Posterior cingulate gyrus (tissue), 11 donors: ENCODE measurements at places on chromosomes 13 and 19.

DNA sequence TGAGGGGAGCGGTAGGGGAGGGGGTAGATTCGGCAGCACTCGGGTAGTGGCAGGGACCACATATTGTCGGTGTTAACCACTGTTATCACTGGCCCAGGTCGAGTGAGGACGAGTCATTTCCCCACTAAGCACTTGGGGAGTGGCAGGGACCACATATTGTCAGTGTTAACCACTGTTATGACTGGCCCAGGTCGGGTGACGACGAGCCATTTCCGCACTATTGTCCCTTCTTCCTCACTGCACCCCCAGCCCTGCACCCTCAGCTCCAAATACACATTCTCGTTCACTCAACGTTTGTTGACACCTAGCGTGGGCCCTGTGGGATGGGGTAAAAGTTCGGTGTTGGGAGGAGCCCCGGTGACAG lies 467 bp upstream of the CLN5 start:
- DNase-seq: no peak

DNA sequence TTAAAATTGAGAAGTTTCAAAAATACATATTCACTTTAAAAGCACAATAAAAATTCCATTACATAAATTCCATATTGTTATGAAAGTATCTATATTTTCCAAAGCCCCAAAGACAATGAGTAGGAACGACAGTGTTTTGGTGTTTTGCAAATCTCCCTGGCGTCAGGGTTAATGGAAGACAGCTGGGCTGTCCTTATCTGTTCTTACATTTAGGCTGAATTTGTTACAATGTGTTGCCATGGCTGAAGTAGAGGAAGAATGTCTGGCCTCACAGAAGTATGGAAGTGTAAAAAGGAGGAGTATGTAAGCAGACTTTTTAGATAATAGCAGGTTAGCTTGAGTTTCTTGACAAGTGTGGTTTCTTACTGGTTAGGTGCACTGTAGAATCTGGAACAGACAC lies 124.4 kb upstream of the SPATA13 start:
- DNase-seq: no peak

GRCh38 chr19:40774916-40775631 lies at the start of gene MIA:
Gene MIA, plus strand, starts transcription at chr19:40775521. Its CDS starts 22 bp downstream, at chr19:40775543.
- DNase-seq: no peak

DNA sequence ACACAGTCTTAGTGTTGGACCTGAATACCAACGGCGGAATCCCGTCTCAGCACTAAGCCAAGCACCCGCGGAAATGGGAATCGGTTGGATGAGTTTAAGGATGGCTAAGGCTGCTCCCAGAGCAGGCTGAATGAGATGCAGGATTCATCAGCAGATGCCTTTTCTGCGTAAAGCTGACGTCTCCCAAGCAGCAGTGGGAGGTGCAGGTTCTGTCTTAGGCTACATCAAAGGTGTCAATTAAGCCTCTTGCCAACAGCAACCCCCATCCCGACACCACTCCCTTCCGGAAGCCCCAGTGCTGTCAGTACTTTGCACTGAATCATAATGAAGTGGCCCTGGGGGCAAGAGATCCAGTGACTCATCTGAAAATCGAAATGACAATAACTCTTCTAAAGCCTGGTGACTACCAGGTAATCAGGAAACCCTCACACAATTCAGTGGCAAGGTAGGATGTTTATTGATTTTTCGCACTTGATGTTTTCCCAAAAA lies 275.6 kb downstream of the DCLK1 start:
- DNase-seq: no peak

- DNase-seq: no peak
Measured at GRCh38 chr19:7917267-7918061, 2.7 kb upstream of the SNAPC2 start.

- DNase-seq: no peak
Measured at GRCh38 chr19:40723661-40724254, 6.8 kb downstream of the ITPKC start.

DNA sequence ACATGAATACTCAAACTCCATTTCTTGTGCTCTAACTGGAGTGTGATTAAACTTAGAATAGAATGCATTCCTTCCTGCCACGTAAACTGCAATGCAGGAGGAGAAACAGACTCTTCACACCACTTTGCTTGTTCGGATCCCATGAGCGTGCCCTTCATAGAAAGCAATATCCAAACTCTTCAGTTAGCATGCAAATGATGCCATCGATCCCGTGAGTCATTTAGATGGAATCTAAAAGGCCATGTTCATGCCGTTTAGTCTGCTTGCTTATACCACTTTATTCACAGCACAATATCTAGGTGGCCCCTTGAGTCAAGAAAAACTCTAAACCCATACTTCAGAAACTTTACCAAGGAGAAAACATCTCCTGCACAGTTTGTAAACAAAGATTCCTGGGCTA lies 225.8 kb downstream of the OXGR1 start:
- DNase-seq: no peak

GRCh38 chr13:43298816-43299215 lies 275.4 kb downstream of the DNAJC15 start:
- DNase-seq: no peak

- DNase-seq: no peak
Measured at GRCh38 chr19:6216236-6216995, 63.4 kb downstream of the MLLT1 start.

GRCh38 chr19:10535613-10536012 lies 8.1 kb upstream of the ATG4D start:
- no peak for DNase-seq

- no peak for DNase-seq
Measured at GRCh38 chr19:17327654-17328516, 6.8 kb downstream of the ANO8 start.

DNA sequence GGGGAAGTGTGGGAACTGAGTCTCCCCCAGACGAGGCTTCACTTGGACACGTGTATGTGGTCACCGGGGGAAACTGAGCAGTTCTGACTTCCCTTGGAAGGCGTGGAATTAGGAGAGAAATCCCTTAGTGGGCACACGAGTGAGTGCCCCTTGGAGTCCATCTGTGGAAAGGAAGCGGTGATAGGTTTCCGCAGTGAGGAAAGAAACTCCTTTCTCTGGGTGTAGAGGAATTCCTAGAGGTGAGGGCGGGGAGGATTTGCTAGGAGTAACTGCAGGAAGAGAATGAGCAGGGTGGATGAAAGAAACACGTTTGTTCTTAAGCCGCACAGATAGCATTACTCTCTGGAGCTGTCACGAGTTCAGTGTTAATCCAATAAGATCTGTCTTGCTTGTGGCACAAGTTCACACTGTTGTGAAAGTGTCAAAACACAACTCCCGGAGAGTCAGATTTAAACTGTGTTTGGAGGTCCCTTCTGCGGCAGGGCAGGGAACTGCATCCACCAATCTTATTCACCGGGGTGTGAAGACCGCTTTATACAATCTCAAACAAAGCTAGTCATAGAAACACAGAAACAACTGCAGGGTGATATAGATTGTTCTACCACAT lies 1.2 kb downstream of the KL start:
- DNase-seq: no peak

DNA sequence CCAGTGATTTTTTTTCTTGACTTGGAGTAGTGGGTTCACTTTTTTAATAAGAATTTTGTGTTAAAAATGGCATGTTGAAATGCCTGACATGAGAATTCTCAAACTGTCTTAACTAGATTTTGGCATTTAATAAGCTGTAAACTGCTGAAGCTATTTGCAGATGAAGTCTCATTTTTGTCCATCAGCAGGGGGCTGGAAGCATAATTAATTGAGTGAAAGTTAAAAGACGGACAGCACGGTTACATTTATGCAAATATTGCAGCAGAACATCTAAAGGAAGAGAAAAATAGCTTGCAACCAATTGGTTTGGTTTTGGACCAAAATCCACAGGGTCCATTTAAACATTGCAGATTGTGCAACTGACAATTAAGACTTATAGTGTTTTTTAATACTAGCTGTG lies 837.3 kb upstream of the KLHL1 start:
- DNase-seq: no peak

DNA sequence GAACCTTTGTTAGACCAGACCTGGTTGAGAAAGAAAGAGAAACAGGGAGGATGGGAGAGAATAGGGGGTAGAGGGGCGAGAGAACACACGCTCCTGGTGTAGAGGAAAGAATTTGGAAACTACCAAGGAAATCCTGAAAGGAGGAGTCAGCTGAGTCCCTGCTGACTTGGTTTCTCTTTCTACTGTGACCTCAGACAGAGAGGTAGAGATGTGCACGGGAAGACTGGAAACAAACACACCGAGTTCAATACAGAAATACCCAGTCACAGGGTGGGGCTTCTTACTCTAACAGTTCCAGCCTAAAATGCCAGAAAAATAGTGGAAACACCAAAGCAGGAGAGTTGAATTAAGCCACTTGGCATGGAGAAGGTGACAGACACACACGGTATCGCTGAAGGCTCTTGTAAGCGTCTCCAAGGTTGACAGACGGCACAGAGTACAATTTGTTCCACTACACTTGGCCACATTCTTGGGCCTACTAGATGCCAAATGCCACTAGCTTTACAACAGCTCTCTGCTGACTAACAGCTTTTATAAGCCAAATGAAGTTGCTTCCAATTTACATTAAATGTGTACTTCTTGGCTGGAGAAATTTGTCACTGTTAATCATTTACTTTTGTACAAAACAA lies 28.1 kb downstream of the LATS2 start:
- DNase-seq: no peak

DNA sequence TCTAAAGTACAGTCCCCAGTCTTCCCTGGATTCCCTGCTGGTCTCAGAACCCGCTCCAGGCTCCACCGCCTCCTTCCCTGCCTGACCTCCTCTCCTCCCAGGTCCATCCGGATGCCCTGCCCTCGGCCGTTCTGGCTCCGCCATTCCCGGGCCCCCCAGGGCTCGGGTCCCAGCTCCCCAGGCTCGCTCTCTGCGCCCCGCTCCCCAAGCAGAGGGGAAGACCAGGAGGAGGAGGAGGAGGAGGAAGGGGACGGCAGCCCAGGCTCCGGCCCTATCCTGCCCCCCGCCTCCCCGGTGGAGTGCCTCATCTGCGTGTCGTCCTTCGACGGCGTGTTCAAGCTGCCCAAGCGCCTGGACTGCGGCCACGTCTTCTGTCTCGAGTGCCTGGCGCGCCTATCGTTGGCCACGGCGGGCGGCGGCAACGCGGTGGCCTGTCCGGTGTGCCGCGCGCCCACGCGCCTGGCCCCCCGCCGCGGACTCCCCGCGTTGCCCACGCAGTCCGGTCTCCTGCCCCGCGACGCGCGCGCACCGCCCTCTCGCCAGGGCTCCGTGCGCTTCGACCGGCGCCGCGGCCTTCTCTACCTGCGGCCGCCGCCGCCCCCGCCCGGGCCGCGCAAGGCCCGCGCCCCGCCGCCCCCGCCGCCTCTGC lies 647 bp downstream of the RNF225 start:
- no peak for DNase-seq

DNA sequence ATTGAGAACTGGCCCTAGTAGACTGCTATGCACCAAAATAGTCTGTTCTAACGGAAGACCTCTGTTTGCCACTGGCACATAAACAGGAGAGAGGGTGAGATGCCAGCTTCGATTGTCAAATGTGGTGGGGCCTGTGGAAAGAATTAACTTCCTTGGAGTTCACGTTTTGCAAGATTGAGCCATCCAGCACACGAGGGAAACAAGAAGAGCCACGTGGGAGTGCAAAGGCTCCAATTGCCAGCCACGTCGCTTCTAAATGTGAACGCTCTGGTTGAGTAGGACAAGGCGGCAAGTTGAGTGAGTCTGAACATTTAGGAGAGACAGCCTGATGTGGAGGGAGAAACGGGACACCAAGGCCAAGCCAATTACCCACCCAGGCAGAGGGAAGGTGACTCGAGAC lies 409.1 kb downstream of the FGF9 start:
- DNase-seq: no peak

DNA sequence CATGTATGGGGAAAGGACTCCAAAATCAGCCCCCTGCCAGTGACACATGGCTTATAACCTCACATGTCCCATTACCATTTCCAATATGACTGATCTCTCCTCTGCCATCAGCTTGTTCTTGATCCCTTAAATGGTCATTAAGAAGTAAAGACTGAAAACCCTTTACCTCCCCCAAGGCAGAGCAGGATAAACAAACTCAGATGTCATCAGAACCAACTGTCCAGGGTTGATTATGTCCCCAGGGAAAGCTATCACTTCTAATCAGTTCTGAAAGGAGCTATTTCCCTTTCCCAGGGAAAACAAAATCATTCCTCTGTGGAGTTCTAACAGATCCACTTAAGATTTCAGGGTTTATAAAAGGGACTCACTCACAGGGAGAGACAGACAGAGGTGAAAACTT lies 350.9 kb downstream of the SUCLA2 start:
- DNase-seq: no peak
